Pancreas (tissue), 10 donors: ENCODE measurements at places on chromosomes 12 and 14. TPM values are rescaled to one million over a fixed set of nuclear protein-coding genes. Genes with fewer than 3 reads are reported as not detected.

- no peak for DNase-seq
Observed at GRCh38 chr12:111450676-111451075, 45.0 kb downstream of the SH2B3 start.

Gene FLRT2
- total RNA-seq, result 82.5 TPM

Gene PSEN1
- total RNA-seq, result 15.5 TPM

- no peak for DNase-seq
Observed at GRCh38 chr12:2334271-2334670, 281.5 kb downstream of the CACNA1C start.

Gene LBHD2
- total RNA-seq, result not detected

GRCh38 chr12:57213058-57213715 is 3.4 kb upstream of the NXPH4 start:
- DNase-seq, result peak; percentile 80
